Astrocyte (in vitro differentiated cells and primary cell): ENCODE measurements at places on chromosomes 2 and 18. TPM values are rescaled to one million over a fixed set of nuclear protein-coding genes. Genes with fewer than 3 reads are reported as not detected.

SPC25 gene
- 0.60 and 1.6 TPM in 2 replicates for total RNA-seq

DNA sequence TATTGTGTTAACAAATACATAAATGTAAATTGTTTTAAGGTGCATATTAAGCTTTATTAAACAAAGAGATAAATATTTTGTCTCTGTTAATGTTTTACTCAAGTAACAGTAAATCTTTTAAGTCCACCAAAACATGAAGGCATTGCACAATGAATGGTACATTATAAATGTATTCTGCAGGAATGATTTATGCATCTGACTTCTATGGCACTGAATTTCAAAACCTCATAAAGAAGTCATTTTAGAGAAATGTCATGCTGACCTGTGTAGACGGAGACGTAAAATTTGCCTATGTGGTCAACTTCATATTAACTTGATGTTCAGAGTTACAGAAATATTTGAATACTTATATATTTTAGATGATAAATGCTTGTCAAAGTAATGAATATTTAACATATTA, 194.7 kb downstream of the BABAM2 start:
- no peak for DNase-seq
- H3K4me1 ChIP-seq = peaks cover 22% of the 10 kb centered on the region
- H3K27ac ChIP-seq = no peak overlapping the region
- no peak overlapping the region for H3K4me3 ChIP-seq
- no peaks in the 10 kb centered on the region for H3K36me3 ChIP-seq

- H3K36me3 ChIP-seq = no peaks in the 10 kb centered on the region
- peak; percentile 70 for DNase-seq
- H3K27ac ChIP-seq = no peak overlapping the region
- no peak overlapping the region for H3K4me3 ChIP-seq
- no peaks in the 10 kb centered on the region for H3K4me1 ChIP-seq
Measured at GRCh38 chr2:55175254-55176093, 56.6 kb downstream of the CLHC1 start.

GRCh38 chr2:36462311-36462935, 106.8 kb downstream of the CRIM1 start:
- H3K27ac ChIP-seq = peak overlapping the region; percentile 95
- H3K4me1 ChIP-seq = peaks cover 40% of the 10 kb centered on the region
- H3K27me3 ChIP-seq = no peaks in the 10 kb centered on the region
- no peak for DNase-seq

DNA sequence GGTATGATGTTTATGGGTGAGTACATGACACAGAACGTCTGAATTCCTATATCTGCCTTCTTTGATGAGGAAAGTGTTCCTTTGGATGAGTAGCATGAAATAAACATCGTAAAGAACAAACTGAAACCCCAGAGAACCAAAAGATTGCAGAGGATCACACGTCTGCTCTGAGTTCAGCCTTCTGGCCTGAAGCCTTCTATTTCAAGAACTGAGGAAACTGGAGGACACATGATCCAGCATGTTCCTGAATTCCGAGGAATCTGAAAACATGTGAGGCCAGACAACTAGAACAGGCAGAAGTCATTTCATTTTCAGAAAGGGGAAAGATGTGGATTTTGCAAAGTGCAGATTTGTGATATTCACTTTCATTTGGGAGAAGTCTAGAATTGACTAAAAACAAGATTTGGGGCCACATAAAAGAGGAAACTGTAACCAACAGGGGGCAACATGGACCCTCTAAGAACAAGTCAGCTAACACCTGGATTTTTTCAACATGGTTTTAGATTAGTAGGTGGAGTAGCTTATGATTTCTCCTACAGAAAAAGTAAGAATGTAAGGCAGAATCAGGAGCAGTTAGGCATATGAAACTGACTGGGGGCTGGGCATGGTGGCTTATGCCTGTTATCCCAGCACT, 8.3 kb downstream of the SULT6B1 start:
- H3K4me1 ChIP-seq = no peaks in the 10 kb centered on the region
- no peak overlapping the region for H3K4me3 ChIP-seq
- H3K27me3 ChIP-seq = peaks cover 3% of the 10 kb centered on the region
- DNase-seq = no peak

QPCT gene
- total RNA-seq = 23.1 and 25.2 TPM in 2 replicates

DSEL gene
- total RNA-seq = 15.9 and 16.5 TPM in 2 replicates

- H3K4me1 ChIP-seq = peaks cover 18% of the 10 kb centered on the region
- H3K27me3 ChIP-seq = peaks cover 42% of the 10 kb centered on the region
- no peak overlapping the region for H3K27ac ChIP-seq
- no peak for DNase-seq
- H3K4me3 ChIP-seq = no peak overlapping the region
Measured at GRCh38 chr2:74496997-74497776, 2.2 kb downstream of the LBX2 start.

DNA sequence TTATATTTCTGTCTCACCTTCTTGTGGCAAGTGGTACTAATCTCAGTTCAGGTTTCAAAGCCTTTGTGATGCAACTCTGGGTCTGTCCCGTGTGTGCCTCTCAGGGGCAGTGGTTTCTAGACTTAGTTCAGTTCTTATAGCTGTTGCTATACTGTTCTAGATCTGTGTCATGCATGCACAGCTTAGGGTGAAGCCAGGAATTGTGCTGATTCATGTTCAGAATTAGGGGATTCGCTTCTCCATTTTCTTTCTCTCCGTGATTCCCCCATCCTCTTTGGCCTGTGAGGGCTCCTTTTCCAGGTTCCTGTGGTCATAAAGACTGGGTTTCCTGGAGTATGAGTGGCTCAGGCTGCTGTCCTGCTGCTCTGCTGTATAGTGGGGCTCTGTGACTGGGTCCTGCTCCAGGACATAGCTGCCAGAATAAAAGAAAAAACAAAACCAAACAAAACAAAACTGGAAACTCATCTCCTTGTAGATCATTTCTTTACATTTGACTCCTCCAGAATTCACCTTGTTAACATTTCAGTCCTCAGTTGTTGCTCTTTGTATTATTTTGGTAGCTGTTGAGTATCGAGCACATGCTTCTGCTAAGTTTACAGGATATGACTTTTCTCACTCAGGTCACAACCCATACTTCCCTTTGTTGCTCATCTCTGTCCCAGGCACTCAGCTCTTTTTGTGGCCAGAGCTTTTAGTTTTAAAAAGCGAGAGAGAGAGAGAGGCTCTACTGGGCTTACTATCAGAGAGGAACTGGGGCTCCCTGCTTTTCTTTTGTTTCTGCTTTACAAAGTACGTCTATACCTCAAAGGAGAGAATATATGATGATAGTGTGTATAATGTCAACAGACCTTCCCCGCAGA, 34.2 kb downstream of the CERS6 start:
- H3K27ac ChIP-seq = no peak overlapping the region
- no peaks in the 10 kb centered on the region for H3K27me3 ChIP-seq
- DNase-seq = peak; percentile 58
- H3K4me1 ChIP-seq = peaks cover 11% of the 10 kb centered on the region
- H3K4me3 ChIP-seq = no peak overlapping the region
- no peaks in the 10 kb centered on the region for H3K36me3 ChIP-seq

- H3K36me3 ChIP-seq = no peaks in the 10 kb centered on the region
- H3K27ac ChIP-seq = peak overlapping the region; percentile 93
- no peaks in the 10 kb centered on the region for H3K27me3 ChIP-seq
- H3K4me3 ChIP-seq = peak overlapping the region; percentile 99
- peak; percentile 4 for DNase-seq
Measured at GRCh38 chr2:127811397-127812321, 688 bp upstream of the WDR33 start.

GRCh38 chr2:74291218-74291544, 52.0 kb downstream of the SLC4A5 start:
- no peaks in the 10 kb centered on the region for H3K36me3 ChIP-seq
- H3K4me1 ChIP-seq = no peaks in the 10 kb centered on the region
- DNase-seq = no peak
- H3K27ac ChIP-seq = no peak overlapping the region
- peaks cover 2% of the 10 kb centered on the region for H3K27me3 ChIP-seq

DNA sequence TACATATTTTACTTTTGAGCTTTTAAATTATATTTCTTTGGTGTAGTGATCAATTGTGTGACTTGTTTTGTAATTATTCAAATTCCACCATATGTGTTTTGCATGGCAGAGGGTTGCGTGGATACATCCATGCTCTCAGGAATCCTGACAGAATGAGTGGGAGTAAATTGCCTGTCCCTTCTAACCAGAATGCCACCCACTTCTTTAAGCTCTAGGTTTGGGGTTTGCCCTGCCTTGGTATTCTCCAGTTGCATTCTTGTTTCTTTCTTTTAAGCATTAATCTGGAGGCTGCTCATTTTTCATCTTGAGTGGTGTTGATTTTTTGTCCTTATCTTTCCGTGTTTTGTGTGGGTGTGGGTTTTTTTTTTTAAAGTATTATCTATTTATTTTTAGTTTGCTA, 360.0 kb downstream of the PTPRM start:
- peak; percentile 54 for DNase-seq
- peaks cover 15% of the 10 kb centered on the region for H3K4me1 ChIP-seq
- H3K36me3 ChIP-seq = no peaks in the 10 kb centered on the region
- H3K4me3 ChIP-seq = no peak overlapping the region

DNA sequence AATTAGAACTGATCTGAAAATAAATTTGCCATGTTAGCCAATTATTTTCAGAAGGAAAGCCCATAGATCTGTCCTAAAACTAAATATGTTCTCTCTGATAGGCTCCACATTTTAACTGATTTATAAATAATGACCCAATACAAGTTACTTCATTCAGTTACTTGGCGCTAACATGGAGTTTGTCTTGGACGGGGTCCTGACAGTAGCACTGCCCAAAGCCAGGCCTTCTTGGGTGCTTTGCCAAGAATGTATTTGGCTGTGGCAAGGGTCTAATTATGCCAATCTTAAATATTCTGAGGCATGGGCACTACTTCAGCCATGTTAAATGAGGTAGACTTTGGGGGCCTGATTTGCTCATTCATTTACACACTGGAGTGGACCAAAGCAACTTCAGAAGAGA, 135.0 kb upstream of the PKDCC start:
- H3K27ac ChIP-seq = no peak overlapping the region
- peaks cover 9% of the 10 kb centered on the region for H3K4me1 ChIP-seq
- H3K36me3 ChIP-seq = no peaks in the 10 kb centered on the region
- no peak for DNase-seq
- H3K27me3 ChIP-seq = no peaks in the 10 kb centered on the region

DNA sequence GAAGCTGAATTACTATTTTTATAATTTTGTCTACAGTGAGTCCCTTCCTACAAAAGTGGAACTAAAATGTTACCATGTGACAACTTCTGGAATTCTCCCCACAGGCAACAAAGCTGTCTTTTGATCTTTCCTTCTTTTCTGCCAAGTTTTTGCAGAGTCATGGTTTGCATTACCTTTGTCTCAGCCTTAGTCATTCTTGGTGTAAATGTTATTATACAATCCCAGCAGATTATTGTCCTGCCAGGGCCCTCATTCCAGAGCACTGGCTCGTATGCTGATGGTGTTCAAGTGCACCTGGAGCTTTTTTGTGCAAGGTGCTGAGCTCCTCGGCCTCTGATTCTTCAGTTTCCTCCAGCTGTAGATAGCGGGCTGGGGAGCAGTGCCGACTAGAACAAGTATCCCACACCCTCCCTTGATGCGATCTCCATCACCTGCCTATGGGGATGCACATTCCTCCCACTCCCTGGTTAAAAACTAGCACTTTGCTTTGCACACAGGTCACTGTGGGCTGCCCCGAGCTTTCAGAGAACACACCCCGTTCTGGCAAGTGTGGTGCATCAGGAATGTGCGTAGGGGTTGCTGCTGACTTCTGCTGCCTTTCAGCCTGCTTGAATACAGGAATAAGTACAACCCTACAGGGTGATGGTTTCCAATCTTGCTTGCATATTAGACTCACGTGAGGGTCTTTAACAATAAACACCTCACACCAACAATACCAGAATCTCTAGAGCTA, 263.6 kb downstream of the RNF144A start:
- no peaks in the 10 kb centered on the region for H3K27me3 ChIP-seq
- peak overlapping the region; percentile 31 for H3K27ac ChIP-seq
- H3K36me3 ChIP-seq = no peaks in the 10 kb centered on the region
- no peak overlapping the region for H3K4me3 ChIP-seq
- DNase-seq = peak; percentile 78

- DNase-seq = no peak
- H3K27ac ChIP-seq = no peak overlapping the region
- H3K4me1 ChIP-seq = no peaks in the 10 kb centered on the region
- H3K4me3 ChIP-seq = no peak overlapping the region
Measured at GRCh38 chr2:128280901-128281321, 37.8 kb downstream of the HS6ST1 start.

- no peak overlapping the region for H3K4me3 ChIP-seq
- peaks cover 24% of the 10 kb centered on the region for H3K36me3 ChIP-seq
- H3K4me1 ChIP-seq = peaks cover 3% of the 10 kb centered on the region
- no peak overlapping the region for H3K27ac ChIP-seq
- no peaks in the 10 kb centered on the region for H3K27me3 ChIP-seq
- DNase-seq = no peak
Measured at GRCh38 chr2:206164261-206164862, 4.7 kb downstream of the EEF1B2 start.

VWC2L gene
- total RNA-seq = not detected in 2 replicates

METAP1D gene
- total RNA-seq = 6.5 and 7.9 TPM in 2 replicates

GRCh38 chr2:173802518-173802917, 162.7 kb downstream of the SP3 start:
- H3K27ac ChIP-seq = no peak overlapping the region
- no peak for DNase-seq
- H3K36me3 ChIP-seq = no peaks in the 10 kb centered on the region
- no peaks in the 10 kb centered on the region for H3K27me3 ChIP-seq
- no peaks in the 10 kb centered on the region for H3K4me1 ChIP-seq

DNA sequence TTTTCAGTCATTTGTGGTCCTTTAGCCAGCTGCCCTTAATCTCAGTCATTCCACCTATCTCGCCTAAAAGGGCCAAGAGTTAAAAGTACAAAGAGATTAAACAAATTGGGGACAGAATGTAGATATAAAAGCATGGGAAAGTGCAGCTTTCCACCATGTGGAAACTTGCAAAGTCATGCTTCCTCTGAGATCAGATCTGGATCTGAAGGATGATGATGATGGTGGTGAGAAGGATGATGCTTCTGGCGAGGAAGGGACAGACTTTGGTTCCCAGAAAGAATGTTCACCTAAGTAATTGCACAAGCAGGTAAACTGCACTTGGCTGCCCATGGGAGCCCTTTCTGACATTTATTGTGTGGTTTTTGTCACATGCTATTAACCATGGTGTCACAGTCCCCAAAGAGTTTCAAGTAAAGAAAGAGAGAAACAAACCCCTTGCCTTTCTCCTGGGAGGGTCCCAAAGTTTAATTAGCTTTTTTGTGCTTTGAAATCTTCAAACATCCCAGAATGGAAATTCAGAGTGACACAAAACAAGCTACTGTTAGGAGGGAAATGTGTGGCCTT, 34.7 kb downstream of the KLF7 start:
- no peak overlapping the region for H3K27ac ChIP-seq
- peaks cover 7% of the 10 kb centered on the region for H3K36me3 ChIP-seq
- H3K4me3 ChIP-seq = no peak overlapping the region

DNA sequence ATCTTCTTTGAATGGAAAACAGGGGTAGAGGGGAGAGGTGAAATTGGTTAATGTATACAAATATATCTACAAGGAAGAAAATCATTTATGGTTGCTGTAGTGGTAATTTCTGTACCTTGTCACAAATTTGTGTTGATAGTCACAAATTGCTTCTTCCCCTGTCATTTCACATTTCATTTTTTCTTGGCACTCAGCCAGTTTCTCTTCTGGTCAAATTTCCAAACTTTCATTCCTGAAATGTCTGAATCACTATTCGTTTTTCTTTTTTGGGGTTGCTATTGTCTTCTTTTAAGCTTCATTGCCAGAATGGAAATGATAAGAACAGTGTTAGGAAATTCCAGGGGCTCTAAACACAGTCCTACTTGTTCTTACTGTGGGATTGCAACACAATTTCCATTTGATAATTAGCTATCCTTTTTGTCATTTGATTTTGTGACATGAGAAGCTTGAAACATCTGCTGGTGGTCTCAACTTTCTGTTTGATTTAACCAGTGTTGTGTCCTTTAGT, 136.0 kb upstream of the GCFC2 start:
- H3K27me3 ChIP-seq = no peaks in the 10 kb centered on the region
- H3K27ac ChIP-seq = no peak overlapping the region
- peak; percentile 18 for DNase-seq
- H3K36me3 ChIP-seq = no peaks in the 10 kb centered on the region
